GM10248 (cell line): ENCODE measurements at places on chromosomes 4 and X.

- peak; percentile 68 for DNase-seq
Observed at GRCh38 chr4:6855692-6856297, 53.8 kb upstream of the TBC1D14 start.

- DNase-seq = no peak
Observed at GRCh38 chr4:114366368-114366767, 232.2 kb upstream of the UGT8 start.

GRCh38 chrX:151870602-151871001, 42.1 kb upstream of the MAGEA4 start:
- no peak for DNase-seq

DNA sequence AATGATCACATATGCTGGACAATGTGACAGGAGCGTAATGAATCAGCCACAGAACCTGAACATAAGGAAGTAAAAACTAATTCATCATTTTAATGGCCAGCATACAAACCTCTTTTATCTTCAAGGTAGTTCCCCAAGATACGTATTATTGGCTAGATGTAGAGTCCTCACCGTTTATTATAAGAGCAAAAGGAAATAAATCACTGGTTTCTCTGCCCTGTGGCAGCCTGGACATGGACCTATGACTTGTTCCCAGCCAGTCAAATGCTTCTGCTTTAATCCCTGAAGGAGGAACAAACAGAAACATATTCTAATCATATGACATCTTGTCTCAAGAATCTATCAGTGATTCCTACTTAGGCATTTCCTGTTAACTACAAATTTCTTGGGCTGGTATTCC, 86.8 kb upstream of the FAM241A start:
- DNase-seq = no peak

GRCh38 chr4:42151568-42152506, 618 bp downstream of the BEND4 start:
- peak; percentile 91 for DNase-seq

DNA sequence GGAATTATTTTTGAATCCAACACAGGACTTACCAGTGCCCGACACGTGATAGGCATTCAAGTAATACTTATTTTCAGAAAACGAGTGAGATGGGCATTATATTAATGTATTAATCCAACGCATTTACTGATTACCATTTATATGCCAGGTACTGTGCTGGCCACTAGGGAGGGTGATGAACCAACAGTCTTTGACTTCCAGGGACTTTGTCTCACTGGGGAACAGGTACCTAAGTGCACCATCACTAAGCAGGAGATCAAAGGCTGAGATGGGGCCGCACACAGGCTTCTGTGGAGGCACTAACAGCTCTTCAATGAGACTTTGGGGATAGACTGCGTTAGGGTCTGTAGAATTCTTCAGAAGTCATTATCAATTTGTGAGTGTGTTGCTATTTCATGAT, 5.7 kb upstream of the TADA2B start:
- no peak for DNase-seq

GRCh38 chrX:40169193-40170101, 71.7 kb upstream of the BCOR start:
- DNase-seq = peak; percentile 68

DNA sequence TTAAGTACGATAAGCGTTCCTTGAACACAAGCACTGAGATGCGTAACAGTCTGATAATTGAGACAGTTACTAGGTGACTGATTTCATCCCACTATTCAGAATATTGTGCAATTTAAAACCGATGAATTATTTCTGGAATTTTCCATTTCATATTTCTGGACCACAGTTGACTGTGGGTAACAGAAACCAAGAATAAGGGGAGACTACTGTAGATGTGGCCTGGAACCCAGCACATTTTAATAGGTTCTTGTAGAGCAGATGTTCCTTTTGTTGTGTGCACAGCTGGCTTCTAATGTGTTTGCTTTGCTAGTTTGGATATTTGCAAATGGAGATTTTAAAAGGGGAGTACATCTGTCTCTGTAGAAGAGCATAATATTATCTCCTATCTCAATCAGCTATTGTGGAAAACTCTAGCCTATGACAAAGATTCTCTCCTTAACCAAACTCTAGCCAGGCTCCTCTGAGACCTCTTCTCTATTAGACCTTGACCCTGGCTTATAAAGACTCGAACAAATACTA, 16.4 kb downstream of the NAAA start:
- no peak for DNase-seq
